ENCODE measurements at places on chromosomes 16 and 17.

DNA sequence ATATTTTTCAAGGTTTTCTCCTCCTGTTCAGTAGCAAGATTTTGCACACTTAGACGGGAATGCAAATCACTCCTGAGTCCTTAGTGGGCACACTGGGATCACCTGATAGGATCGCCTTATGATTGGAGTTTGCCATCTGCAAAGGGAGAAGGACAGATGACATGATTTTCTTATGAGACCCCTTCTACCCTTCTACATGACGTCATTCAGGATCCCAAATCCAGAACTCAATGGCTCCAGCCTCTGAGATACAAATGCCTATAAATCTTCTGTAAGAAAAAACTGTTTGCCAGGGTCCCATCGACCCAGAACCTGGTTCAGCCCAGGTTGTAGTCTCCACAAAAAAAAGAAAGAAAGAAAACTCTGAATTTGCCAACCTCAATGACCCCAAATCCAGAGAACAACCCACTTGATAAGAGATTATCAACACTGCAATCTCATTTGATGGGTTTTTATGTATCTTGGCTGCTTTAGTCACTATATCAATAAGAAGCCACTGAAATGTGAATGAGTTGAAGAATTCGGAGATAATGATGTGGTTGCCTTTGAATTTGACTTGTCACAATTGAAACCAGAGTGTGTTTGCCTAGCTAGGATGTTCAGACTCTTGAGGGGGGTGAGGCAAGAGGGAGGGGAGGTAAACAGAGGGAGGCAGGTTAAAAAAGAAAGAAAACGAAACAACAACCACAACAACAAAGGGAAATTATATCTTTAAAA, 6.7 kb downstream of the ZNF423 start:
- DNase-seq, result no peak

GRCh38 chr16:50437769-50438437, 69.1 kb upstream of the BRD7 start:
- no peak for DNase-seq

DNA sequence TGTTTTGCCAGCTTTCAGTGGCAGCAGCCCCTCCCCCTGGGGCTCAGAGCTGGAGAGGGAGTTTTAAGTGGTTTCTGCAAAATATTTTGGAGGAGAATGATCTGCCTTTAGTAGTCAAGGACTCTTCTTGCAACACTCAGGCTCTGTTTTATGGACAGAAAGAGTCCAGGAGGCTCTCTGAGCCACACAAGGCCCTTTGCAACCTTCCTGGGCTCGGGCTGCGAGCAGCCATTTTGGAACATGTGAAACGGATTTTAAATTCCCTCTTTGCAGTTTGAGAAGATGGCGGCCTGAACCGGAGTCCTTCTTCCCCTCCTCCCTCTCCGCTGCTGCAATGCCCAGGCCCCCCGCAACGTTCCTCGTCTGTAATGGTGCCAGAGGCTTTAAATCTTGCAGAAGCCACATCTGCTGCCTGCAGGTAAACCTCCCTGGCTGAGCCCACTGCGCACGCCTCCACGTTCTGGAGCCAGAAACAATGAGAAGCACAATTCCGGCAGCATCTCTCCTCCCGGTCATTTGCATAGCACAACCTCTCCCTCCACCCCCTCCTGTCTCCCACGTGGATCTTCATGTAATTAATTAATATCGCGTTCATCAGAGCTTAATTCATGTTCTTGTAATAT, 386.1 kb downstream of the SEC14L1 start:
- no peak for DNase-seq

GRCh38 chr17:83203472-83204221, 124.2 kb downstream of the METRNL start:
- no peak for DNase-seq

- DNase-seq, result peak; percentile 62
Measured at GRCh38 chr17:65013613-65014391, 42.7 kb downstream of the GNA13 start.

GRCh38 chr16:11181242-11181898, 74.6 kb downstream of the SOCS1 start:
- DNase-seq, result no peak

- peak; percentile 74 for DNase-seq
Measured at GRCh38 chr17:38605841-38606645, at the start of gene SRCIN1. Gene SRCIN1, minus strand, starts transcription at chr17:38605952. Its CDS starts 247 bp downstream, at chr17:38605705.

DNA sequence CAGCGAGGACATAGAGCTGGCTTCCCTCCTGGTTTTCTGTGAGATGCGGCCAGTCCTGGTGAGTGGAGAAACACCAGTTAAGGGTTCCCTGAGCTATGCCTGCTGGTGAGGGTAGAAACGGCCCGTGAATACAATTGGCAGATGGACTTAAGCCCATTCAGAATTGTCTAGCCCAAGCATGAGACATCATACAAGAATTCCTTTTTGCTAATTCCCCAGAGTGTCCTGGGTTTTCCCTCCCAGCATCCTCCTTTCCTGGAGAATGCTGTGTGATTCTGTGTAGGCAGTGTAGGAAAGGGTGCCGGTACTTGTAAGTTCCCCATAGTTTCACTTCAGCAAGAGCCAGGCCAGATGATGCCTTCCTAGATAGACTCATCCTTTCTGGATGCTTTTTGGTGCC, 65.1 kb downstream of the SDR42E1 start:
- no peak for DNase-seq

DNA sequence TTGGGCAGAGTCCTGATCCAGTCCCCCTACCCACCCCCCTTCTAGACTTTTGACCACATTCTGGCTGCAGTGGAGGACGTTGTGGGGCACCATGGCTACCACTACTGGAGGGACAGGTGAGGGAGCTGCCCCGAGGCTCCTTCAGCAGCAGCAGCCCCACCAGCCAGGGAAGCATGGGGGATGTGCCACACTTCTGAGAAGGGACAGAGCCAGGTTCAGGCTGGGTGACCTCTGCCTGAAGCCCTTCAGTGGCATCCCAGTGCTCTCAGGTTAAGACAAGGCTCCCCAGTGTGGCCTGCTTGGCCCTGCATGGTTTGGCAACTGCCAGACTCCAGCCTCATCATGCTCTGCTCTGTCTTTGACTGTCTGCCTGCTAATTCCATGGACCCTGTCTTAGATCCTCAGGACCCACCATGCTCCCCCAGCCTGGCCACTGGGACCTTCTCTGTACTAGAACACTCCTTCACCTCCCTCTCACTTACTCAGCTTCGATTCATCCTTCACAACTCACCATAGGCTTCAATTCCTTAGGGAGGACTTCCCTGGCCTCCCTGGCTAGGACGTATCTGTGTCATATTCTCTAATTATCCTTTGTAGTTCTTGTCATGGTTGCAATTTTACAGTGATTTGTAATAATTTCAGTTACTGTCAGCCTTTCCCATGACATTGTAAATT, 8.8 kb downstream of the SLC9A5 start:
- no peak for DNase-seq

GRCh38 chr17:4899341-4900230, at the start of gene C17orf107:
Gene C17orf107, plus strand, starts transcription at chr17:4899536. Its CDS starts 227 bp downstream, at chr17:4899763.
- DNase-seq, result peak; percentile 100

DNA sequence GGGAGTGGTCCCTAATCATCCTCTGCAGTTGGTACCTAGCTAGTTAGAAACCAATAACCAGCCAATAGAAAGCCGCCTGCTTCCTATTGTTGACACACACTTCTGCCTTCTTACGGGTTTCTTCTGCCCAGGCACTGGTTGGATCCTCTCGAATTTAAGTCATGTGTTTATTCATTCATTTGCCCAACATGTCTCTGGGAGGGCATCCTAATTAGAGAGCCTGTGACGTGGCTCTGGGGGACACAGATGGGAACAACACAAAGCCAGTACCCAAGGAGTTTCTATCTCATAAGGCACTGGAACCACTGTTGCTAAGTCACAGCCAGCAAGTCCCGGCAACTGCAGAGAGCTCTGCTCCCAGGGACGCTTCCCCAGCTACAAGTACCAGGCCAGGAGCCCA, 300.7 kb upstream of the TNRC6C start:
- DNase-seq, result no peak

DNA sequence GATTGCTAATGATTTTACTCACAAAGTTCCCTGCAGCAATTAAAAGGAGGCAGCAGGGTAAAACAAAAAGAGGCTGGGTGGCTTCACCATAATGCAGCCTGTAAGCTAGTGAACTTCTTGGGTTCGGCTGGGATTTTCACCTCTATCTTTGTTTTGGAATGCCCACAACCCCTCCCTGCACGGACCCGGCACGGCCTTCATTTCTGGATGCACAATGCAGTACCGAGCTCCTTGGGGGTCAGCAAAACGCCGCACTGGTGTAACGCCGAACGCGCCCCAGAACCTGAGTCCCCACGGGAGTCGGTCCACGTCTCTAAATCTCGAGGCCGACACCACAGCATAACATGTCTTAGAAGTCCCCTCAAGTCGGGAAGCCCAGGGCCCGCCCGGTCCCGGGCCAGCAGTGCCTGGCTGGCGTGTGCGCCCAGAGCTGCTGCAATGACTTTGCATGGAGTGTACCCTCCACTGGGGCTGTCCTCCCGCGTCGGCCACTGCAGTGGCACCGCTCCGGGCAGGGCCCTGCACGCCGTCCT, 759 bp downstream of the UBE2O start:
- peak; percentile 36 for DNase-seq

DNA sequence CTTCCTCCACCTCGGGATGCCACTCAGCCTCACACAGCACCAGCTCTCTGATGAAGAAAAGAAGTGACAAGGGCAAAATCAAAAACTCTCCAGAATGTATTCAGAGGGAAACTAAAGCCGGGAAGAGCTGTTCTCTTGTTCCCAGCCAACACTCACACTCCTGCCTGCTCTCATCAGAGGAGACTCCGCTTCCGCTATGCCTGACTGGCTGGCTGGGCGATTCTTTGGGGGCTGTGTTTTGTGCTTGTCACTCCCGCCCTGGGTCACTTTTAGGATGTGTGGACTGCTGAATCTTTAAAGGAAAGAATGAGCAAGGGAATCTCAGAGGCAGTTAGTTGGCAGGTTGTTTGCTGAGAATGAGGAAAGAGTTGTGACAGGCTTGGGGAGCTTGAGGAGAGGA, 54.6 kb upstream of the TBX2 start:
- no peak for DNase-seq

All from suppressor macrophage treated with lipopolysaccharide for 1 hour (primary cell).